ENCODE measurements at places on chromosomes 13 and 19. TPM values are rescaled to one million over a fixed set of nuclear protein-coding genes. Genes with fewer than 3 reads are reported as not detected.

RASL11A gene
- total RNA-seq, result 3.5 TPM

RGCC gene
- total RNA-seq, result 146 TPM

KLF1 gene
- total RNA-seq, result 0.37 TPM

IL12RB1 gene
- 20.0 TPM for total RNA-seq

ATP1A3 gene
- 1.8 TPM for total RNA-seq

ZNF221 gene
- 1.8 TPM for total RNA-seq

SKA3 gene
- 40.7 TPM for total RNA-seq

ZNF441 gene
- 5.0 TPM for total RNA-seq

ACP5 gene
- total RNA-seq, result 12.4 TPM

ZNF575 gene
- total RNA-seq, result 3.4 TPM

CEACAM1 gene
- total RNA-seq, result 2.0 TPM

NLRP4 gene
- total RNA-seq, result not detected

LHFPL6 gene
- total RNA-seq, result 1.2 TPM

PEAK3 gene
- total RNA-seq, result not detected

ZNF563 gene
- total RNA-seq, result 6.6 TPM

MATK gene
- total RNA-seq, result 24.3 TPM

CYP2A7 gene
- total RNA-seq, result not detected

ATP13A1 gene
- 71.2 TPM for total RNA-seq

LYPD5 gene
- 0.86 TPM for total RNA-seq

RNF17 gene
- total RNA-seq, result 0.43 TPM

ATP5F1D gene
- 161 TPM for total RNA-seq

ZNF534 gene
- 0.09 TPM for total RNA-seq

CARM1 gene
- total RNA-seq, result 82.3 TPM

NKG7 gene
- total RNA-seq, result 125 TPM

PLIN4 gene
- not detected for total RNA-seq

GPR18 gene
- 6.0 TPM for total RNA-seq

ZSCAN4 gene
- not detected for total RNA-seq

YJEFN3 gene
- total RNA-seq, result 11.4 TPM

UGGT2 gene
- total RNA-seq, result 0.34 TPM

TM9SF2 gene
- total RNA-seq, result 51.8 TPM

Measured in activated CD4-positive, alpha-beta T cell treated with anti-CD3 and anti-CD28 coated beads for 36 hours (primary cell).